ENCODE measurements at places on chromosomes 5 and 9. TPM values are rescaled to one million over a fixed set of nuclear protein-coding genes. Genes with fewer than 3 reads are reported as not detected.

Gene NR2F1-AS1
- 61.4 TPM for total RNA-seq

DNA sequence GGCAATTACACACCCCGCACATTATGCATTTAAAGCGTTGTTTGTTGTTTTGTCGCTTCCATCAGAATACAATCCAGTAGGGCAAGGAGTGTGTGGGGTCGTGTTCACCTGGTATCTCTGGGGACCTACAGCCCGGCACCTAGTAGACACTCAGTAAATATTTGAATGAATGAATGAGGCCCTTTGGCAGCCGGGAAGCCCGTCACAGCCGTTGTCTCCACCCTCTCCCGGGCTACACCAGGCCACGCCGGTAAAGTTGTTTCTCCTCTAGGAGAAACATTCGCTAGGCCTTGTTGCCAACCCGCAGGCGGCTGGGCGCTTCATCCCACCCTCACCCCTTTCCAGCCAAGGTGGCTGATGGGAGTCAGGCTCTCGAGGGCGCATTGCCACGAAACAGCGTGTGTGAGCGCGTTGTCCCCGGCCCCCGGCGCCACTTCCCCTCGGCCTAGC, 876 bp upstream of the JAK2 start:
- DNase-seq = no peak

Gene ANKRD33B
- total RNA-seq = 4.4 TPM

Gene GFI1B
- 0.26 TPM for total RNA-seq

GRCh38 chr9:34124099-34124498, 2.4 kb downstream of the DCAF12 start:
- DNase-seq = no peak

DNA sequence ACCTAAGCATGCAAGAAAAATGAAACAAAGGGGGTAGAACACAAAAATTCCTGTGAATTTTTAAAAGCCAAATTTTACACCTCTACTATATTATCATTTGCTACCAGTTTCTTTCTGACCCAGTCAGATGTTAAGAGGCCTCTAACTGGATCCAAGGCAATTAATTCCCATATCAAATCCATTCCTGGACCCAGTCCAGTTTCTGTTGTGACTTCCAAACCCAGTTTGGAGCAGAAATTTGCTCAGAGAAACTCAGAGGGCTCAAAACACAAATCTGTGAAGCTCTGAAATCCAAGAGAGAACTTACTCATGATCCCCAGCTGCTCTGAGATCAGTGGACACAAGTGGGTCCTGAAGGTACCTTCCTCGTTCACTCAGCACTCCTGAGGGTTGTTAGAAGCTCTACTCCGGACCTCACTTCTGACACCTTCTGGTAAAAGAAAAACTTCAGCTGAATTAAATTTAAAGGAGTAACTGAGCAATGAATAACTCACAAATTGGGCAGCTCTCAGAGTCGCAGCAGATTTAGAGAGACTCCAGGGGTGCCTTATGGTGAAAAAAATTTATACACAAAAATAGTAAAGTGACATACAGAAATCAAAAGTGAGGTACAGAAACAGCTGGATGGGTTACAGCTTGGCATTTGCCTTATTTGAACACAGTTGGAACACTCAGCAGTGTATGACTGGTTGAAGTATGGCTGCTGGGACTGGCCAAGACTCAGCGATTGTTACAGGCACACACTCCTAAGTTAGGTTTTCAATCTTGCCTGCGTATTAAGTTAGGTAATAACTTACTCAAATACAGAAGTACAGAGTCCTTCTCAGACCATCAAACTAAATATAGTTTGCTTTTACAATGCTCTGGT, 32.4 kb downstream of the INSL4 start:
- DNase-seq = no peak
